ENCODE measurements at places on chromosomes 1 and 21. TPM values are rescaled to one million over a fixed set of nuclear protein-coding genes. Genes with fewer than 3 reads are reported as not detected.

The ECM1 gene
- total RNA-seq = 54.0 TPM

DNA sequence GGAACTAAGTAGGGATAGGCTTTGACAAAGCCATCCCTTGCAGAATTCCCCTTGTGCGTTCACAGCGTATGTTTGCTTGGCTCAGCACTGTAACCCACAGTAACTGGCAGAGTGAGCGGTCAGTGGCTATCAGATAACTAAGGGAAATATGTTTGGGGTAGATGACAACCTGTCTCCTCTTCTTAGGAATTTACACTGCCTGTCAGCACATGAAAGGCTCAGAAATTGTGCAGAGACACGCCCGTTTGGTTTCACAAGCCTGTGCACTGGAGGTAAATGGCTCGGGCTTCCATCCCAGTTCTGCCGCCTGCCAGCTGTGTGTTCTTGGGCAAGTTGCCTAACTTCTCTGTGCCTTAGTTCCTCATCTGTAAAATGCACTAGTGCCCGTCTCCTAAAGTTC lies 101.2 kb downstream of the PRDM2 start:
- DNase-seq = no peak

The TMEM125 gene
- total RNA-seq = 0.63 TPM

DNA sequence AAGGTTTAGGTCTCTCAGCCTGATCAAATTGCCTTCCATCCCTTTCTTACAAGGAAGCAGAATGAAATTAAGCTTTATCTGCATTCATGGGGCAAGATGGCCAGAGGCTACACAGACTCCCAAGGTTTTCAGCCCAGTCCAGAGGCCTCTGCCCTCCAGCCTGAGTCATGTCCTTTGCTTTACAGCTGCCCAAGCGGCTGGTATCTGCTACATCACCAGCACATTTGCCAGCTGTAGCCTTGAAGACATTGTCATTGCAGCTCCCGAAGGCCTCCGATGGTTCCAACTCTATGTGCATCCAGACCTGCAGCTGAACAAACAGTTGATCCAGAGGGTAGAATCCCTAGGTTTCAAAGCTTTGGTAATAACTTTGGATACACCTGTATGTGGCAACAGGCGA lies 16.0 kb downstream of the HAO2 start:
- DNase-seq = no peak

The KRTAP10-9 gene
- total RNA-seq = not detected

- DNase-seq = no peak
These were observed 93.7 kb upstream of the SLC2A1 start for GRCh38 chr1:43052322-43052721.

DNA sequence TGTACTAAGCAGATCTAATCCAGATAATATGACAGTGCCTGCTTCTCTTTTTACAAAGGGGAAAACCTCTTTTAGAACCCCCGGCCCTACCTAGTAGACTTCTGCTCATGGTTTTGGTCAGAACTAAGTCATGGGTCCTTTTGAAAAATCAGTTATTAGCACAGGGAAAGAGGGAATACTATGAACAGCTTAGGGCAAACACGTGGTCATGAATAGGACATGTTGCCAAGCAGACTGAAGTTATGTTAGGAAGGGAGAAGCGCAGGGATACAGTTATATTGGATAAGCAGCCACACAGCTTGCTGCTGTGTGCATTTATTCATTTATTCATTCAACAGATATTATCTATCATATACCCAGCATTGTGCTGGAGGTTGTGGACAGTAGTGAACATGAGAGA lies 25.3 kb upstream of the IGSF3 start:
- no peak for DNase-seq

GRCh38 chr1:200081151-200081968 lies 53.9 kb downstream of the NR5A2 start:
- DNase-seq = no peak

The CTNNBIP1 gene
- total RNA-seq = 22.3 TPM

Data from thoracic aorta (tissue), 2 donors.